ENCODE measurements at places on chromosomes 2 and 18.

DNA sequence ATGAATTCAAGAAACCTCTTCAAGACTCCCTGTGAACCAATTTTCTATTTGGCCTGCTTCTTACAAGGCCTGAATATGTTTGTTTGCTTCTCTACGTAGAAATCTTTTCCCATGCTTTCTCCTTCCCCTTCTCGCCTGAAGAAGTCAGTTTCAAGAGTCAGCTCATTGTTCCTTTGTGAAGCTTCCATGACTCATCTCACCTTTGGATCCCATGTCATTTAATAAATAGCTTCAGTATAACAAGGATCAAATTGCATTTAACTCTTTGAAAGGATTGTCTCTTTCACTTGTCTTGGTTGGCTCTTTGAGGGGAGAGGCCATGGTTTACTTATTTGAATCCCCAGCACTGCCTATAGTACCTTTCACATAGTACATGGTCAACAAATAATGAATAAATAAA lies 28.4 kb downstream of the CPS1 start:
- no peak for DNase-seq

- DNase-seq = no peak
Measured at GRCh38 chr2:196244966-196245365, 73.6 kb upstream of the STK17B start.

DNA sequence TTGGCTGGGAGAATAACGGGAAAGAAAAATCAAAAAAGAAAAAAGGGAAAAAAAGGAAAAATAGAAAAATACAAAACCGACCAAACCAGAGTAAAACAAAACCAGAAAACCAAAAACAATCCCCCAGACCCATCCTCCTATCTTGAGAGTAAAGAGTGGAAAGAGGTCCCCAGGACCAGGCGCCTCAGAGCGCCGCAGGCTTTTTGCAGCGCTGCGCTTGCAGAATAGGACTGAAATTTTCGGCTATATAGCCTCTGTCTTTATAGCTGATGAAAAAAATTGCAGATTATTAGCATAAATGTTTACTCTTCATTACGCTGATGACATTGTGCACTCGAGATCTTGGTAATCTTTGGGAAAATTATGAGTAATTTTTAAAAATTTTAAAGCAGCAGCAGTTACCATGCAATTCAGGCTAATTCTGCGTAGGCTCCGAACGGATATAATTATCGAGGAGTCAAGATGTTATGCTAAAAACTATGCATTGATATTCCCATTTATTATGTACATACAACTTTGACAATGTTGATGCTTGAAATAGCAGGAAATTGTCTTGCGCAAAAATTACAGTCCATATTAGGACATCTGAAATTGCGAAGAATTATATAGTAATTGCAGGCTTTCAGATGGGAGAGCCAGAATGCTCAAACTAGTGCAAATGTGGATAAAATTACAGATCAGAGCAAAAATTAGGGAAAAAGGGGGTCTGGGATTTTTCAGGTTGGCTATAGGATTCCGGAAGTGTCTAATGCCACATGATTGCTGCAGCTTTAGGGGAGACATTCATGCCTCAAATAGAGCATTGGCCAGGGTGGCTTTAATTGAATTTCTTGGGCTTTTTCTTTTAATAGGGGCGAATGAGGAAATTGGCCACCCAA lies 8.3 kb downstream of the DLX1 start:
- DNase-seq = no peak

DNA sequence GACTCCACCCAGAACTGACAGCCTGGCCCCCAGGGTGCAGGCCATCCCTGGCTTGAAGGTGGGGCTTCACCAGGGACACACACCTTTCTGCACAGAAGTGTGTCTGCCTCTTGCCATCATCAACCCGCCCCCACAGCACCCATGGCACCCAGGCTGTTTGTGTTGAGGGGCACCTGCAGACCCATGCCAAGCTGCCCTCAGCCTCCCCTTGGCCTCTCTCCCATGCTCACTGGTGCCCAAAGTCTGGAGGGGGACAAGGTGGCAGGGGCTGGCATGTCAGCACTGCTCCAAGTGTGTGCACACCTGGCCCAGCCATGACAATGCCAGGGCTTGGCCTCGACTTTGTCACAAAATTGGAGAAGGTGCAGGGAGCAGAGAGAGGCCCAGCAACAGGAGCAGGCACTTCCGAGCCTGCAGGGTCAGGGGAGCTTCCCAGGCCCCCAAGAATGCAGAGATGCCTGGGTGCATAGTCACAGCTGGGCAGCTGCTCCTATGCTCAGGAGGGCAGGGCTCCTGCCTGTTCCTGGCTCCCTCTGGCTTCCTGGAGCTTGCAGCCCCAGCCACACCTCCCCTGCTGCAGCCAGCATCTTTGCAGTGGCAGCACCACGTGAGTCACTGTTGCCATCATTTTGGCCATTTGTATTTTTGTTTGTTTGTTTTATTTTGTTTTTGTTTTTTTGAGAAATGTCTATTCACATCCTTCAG lies 280.6 kb upstream of the UBE2E3 start:
- no peak for DNase-seq

DNA sequence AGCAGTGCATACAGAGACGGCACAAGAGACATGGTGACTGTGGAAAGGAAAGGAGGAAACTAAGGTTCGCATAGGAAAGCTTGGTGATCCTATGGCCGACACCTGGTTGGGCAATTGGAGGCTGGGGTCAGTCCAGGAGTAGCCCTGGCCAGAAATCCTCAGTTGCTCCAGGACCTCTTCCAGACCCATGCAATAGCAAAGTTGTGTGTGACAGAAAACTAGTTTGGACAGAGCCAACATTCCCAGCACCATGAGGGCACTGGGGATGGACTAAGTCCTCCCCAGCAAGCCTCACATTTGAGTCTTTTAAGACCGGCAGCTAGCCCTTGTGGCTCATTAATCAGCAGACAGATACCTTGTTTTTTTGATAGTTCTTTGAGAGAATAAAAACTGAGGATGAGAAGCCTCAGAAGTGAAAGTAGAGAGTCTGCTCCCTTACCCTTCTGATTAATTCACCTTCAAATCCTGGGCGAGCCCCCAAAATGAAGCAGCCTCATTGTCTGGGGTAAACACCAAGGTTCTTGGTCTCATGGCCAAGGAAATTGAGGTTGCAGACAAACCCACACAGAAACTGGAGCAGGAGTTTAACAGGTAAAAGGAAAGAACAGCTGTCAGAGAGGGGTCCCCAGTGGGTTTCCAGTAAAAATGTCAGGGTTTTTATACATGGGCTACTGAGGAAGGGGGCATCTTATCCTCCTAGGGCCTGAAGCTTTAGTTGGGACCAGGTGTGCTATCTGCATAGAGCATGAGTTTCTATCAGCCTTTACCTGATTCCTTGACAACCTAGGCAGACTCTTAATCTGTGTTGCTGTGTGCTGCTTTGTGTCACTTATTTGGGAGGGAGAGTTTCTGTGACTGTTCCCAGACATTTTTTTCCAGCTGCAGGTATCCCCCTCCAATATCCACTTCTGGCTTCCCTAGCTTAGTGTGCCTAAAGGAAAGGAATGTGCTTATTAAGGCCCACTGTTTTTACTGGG lies 39.1 kb downstream of the STK17B start:
- DNase-seq = no peak

DNA sequence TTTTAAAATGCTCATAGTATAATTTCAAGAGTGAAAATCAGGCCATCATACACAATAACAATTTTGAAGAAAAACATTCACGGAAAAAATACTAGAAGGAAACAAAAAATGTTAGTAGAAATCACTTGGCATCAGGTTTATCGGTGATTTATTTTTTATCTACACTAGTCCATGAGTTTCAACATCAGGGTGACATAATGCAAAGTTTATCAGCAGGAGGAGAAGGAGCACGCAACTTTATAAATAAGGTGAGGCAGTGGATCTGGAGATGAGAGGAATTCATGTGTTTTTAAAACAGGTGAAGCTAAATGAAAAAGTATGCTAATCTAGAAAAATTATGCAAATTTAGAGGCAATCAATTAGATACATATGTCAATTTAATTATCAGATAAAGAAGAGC lies 54.2 kb downstream of the MGAT4A start:
- no peak for DNase-seq

GRCh38 chr2:81061016-81061415 lies 756.5 kb upstream of the LRRTM1 start:
- no peak for DNase-seq

GRCh38 chr2:183081911-183082310 lies 3.4 kb downstream of the DUSP19 start:
- DNase-seq = no peak

Data from stimulated activated effector memory CD8-positive, alpha-beta T cell treated with anti-CD3 and anti-CD28 coated beads, Interleukin-12 subunit alpha, Interleukin-12 subunit beta, amount 100 ng/mL, for 72 hours (primary cell).